ENCODE measurements at places on chromosomes 4 and X.
A peak's percentile ranks its signal among the peaks of the same experiment; 100 is the strongest.

DNA sequence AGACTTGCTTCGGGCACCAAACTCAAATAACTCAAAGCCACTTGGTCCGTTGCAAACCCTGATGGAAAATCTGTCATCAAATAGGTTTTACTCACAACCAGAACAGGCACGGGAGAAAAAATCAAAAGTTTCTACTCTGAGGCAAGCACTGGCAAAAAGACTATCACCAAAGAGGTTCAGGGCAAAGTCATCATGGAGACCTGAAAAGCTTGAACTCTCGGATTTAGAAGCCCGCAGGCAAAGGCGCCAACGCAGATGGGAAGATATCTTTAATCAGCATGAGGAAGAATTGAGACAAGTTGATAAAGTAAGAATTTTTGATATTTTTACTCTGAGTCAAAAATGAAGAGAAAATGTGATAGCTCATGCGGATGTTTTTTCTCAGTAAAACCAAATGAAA, 87.2 kb downstream of the NRK start:
- H3K27me3 ChIP-seq = no peaks in the 10 kb centered on the region
- H3K4me3 ChIP-seq = no peak overlapping the region
- no peaks in the 10 kb centered on the region for H3K36me3 ChIP-seq

- H3K27me3 ChIP-seq = peaks cover 7% of the 10 kb centered on the region
- H3K27ac ChIP-seq = no peak within 1 kb of the TSS
- no peaks in the 10 kb centered on the region for H3K36me3 ChIP-seq
- H3K4me3 ChIP-seq = peak within 1 kb of the TSS; percentile 26
- no peaks in the 10 kb centered on the region for H3K4me1 ChIP-seq
These were observed at the start of gene BANK1 for GRCh38 chr4:101790521-101791181. Gene BANK1 (plus strand): TSS chr4:101790730. CDS start chr4:101790881, 151 bp downstream.

GRCh38 chr4:158128540-158128939, 44.3 kb downstream of the GASK1B start:
- H3K4me3 ChIP-seq = no peak overlapping the region
- no peak for DNase-seq

DNA sequence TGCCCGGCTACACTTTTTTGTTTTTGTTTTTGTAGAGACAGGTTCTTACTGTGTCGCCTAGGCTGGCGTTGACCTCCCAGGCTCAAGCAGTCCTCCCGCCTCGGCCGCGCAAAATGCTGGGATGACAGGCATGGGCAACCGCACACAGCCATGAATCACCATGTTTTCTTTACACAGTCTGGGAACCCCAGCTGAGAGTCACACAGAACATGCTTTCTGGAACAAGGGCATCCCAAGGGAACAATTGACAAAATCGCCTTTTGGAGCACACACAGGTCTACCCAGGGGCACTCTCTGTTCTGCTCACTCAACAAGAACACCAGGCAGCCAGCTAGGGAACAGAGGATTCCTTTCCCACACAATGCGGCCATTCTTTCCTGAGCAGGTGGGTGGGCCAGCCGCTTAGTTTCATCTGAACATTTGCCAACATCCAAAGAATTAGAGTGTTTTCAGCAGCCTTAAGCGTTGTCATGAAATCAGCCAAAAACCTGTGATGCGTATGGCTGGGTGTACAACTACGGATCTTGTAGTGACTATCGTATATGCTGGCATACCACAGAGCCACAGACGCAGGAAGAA, 15.7 kb downstream of the PRKX start:
- DNase-seq = peak; percentile 75
- H3K4me3 ChIP-seq = no peak overlapping the region
- no peaks in the 10 kb centered on the region for H3K27me3 ChIP-seq
- no peaks in the 10 kb centered on the region for H3K36me3 ChIP-seq

- no peak overlapping the region for H3K4me3 ChIP-seq
- H3K27me3 ChIP-seq = no peaks in the 10 kb centered on the region
- DNase-seq = peak; percentile 75
- H3K27ac ChIP-seq = peak overlapping the region; percentile 46
These were observed 16.0 kb downstream of the UBA6 start for GRCh38 chr4:67684839-67685531.

DNA sequence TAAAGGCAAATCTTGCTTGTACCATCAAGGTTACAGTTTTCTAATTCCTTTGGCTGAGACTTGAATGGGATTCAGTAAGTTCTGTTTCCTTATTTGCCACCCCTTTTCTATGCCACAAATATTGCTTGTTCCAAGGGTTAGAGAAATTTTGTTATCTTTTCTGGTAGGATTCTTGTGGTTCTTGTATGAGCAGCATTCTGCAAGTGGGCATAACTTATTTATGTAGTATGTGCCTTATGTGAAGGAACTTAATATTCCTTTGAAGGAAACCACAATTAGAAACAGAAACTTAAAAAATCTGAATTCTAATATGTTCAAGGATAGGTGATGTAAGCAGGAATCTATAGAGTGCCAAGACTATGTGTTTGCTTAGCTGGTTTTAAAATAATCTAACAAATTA, 53.1 kb upstream of the TSPAN5 start:
- no peak overlapping the region for H3K4me3 ChIP-seq
- H3K4me1 ChIP-seq = peaks cover 12% of the 10 kb centered on the region
- H3K27ac ChIP-seq = no peak overlapping the region
- H3K36me3 ChIP-seq = peaks cover 4% of the 10 kb centered on the region
- DNase-seq = no peak

- no peaks in the 10 kb centered on the region for H3K27me3 ChIP-seq
- H3K36me3 ChIP-seq = no peaks in the 10 kb centered on the region
- H3K4me3 ChIP-seq = no peak overlapping the region
- H3K4me1 ChIP-seq = peaks cover 9% of the 10 kb centered on the region
- no peak for DNase-seq
These were observed 29.2 kb upstream of the MXD4 start for GRCh38 chr4:2290974-2291704.

- peak overlapping the region; percentile 96 for H3K27ac ChIP-seq
- DNase-seq = peak; percentile 78
- H3K27me3 ChIP-seq = no peaks in the 10 kb centered on the region
- no peaks in the 10 kb centered on the region for H3K36me3 ChIP-seq
- peaks cover 27% of the 10 kb centered on the region for H3K4me1 ChIP-seq
- H3K4me3 ChIP-seq = peak overlapping the region; percentile 99
These were observed 433 bp downstream of the MMAA start for GRCh38 chr4:145619639-145619996.

DNA sequence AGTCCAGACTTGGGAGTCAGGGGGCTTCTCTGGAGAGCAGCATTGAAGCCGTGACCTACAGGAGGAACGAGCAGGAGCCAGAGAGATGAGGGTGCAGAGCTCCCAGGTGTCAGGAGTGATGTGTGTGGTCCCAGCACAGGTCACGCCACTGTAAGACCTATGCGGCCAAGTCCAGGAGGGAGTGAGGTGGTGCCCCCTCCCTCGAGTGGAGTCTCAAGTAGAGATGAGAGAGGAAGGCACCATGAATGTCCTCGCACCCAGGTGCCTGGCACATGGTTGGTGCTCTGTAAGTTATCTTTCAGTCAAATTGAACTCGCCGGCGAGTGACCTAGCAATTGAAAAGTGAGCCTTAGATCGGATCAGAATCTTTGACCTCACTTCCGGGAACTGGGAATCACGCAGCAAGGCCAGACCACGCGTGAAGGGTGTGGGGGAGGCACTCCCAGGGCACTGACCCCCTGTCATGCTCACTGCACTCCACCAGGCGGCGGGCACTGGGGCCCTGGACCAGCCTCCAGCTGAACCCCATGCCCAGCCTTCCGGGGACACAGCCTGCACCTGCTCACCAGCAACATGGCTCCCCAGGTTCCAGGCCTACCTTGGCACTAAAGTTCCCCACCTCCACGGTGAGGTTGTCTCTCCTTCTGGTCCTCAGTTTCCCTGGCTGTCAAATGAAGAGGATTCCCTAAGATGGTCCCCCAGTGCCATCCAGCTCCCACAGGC, 127.4 kb downstream of the HMX1 start:
- H3K36me3 ChIP-seq = no peaks in the 10 kb centered on the region
- DNase-seq = no peak
- no peaks in the 10 kb centered on the region for H3K4me1 ChIP-seq
- H3K4me3 ChIP-seq = no peak overlapping the region
- peaks cover 4% of the 10 kb centered on the region for H3K27me3 ChIP-seq

DNA sequence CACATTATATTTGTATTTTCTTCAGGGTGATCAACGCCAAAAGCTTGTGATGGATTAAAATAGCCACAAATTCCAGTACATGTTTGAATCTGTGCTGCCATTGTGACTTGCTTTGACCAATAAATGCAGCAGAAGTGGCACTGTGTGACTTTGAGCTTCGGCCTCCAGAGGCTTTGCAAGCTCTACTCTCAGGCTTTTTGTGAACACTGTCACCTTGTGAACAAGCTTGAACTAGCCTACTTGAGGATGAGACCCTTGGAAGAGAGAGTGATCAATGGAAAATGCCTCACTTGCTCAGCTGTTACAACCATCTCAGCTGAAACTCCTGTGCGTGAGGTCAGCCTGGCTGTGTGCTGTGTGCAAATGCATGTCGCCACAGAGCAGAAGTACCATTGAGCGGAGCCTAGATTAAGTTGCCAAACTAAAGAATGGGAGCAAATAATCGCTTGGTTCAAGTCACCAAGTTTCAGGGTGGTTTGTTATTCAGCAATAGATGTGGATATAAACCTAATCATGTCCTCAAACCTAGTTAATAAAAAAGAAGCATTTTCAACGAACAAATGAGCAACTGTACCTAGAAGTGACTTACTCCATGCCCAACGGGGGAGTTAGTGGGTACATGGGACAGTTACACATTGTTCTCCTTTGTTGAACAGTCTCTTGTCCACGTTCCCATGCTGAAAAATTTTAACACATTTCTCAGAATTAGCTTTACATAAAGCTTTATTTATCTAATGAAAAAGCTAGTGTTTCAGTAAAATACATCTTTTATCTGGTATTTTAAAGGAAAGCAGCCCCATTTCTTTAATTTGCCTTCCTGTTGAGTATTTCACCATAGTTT, 23.5 kb downstream of the NOA1 start:
- H3K4me1 ChIP-seq = peaks cover 5% of the 10 kb centered on the region
- H3K27me3 ChIP-seq = no peaks in the 10 kb centered on the region
- H3K27ac ChIP-seq = no peak overlapping the region
- no peak for DNase-seq
- H3K4me3 ChIP-seq = no peak overlapping the region

- no peaks in the 10 kb centered on the region for H3K27me3 ChIP-seq
- no peak overlapping the region for H3K4me3 ChIP-seq
- H3K27ac ChIP-seq = peak overlapping the region; percentile 41
- no peaks in the 10 kb centered on the region for H3K36me3 ChIP-seq
- H3K4me1 ChIP-seq = peaks cover 16% of the 10 kb centered on the region
These were observed 429.3 kb downstream of the INPP4B start for GRCh38 chr4:142416711-142417275.

DNA sequence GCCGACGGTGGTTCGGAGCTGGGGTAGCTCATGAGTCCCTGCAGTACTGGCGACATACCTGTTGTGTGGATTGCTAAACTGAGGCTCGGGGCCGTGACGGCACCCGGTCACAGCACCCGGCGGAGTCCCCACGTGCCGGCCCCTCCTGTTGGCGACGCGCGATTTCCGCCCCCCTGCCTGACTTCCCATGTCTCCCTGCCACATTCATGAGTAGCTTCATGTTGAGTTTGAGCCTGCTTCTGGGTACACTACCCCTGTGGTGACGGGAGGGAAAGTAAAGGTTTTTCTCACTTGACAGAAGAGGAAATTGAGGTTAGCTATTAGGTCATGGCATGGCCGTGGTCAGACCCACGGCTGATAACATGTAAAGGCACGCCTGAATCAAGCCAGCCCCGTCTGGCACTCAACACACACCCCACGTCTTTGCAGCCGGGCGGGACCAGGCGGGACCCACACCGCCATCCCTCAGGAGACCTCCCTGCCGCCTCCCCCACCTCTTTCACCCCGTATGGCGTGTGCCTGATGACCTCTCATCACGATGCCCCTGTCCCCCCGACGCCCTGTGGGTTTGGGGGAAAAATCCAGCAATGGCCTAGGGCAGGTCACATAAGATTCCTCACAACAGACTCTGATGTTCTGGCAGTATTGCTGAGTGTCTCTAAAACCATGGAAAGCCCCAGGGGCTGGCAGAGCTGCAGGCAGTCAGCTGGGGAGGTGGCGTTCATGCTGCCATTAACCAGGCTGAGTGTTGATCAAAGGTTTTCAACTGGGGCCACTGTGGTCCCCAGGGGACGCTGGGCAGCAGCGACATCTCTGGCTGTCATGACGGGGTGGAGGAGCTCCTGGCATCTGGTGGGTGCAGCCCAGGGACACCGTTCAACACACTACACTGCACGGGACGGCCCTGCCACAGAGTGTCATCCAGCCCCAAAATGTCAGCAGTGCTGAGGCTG, 29.2 kb downstream of the P2RY8 start:
- H3K27ac ChIP-seq = no peak overlapping the region
- H3K27me3 ChIP-seq = no peaks in the 10 kb centered on the region
- H3K36me3 ChIP-seq = no peaks in the 10 kb centered on the region
- H3K4me3 ChIP-seq = no peak overlapping the region

- no peaks in the 10 kb centered on the region for H3K27me3 ChIP-seq
- no peak overlapping the region for H3K4me3 ChIP-seq
- no peak for DNase-seq
These were observed 21.2 kb downstream of the C4orf54 start for GRCh38 chr4:99636422-99636821.

- DNase-seq = no peak
- no peaks in the 10 kb centered on the region for H3K36me3 ChIP-seq
- no peak overlapping the region for H3K4me3 ChIP-seq
- no peaks in the 10 kb centered on the region for H3K4me1 ChIP-seq
These were observed 148.3 kb upstream of the USP38 start for GRCh38 chr4:143036443-143036842.

- no peak overlapping the region for H3K27ac ChIP-seq
- no peak for DNase-seq
- no peaks in the 10 kb centered on the region for H3K27me3 ChIP-seq
- H3K36me3 ChIP-seq = no peaks in the 10 kb centered on the region
These were observed 1025.0 kb upstream of the PCDH10 start for GRCh38 chr4:132123870-132124623.

DNA sequence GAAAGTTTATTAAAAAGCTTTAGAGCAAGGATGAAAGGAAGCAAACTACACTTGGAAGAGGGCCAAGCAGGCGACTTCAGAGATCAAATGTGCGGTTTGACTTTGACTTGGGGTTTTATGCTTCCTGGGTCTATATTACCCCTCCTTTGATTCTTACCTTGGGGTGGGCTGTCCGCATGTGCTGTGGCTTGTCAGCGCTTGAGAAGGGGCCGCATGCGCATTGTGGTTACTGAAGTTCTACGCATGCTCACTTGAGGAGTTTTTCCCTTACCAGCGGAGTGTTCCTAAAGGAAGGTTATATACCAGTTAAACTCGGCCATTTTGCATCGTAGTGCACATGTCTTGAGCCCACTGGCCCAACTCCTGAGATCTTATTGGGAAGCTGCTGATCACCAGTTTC, 9.9 kb downstream of the ZNF157 start:
- H3K27ac ChIP-seq = no peak overlapping the region
- no peaks in the 10 kb centered on the region for H3K4me1 ChIP-seq
- no peak for DNase-seq
- no peaks in the 10 kb centered on the region for H3K27me3 ChIP-seq

DNA sequence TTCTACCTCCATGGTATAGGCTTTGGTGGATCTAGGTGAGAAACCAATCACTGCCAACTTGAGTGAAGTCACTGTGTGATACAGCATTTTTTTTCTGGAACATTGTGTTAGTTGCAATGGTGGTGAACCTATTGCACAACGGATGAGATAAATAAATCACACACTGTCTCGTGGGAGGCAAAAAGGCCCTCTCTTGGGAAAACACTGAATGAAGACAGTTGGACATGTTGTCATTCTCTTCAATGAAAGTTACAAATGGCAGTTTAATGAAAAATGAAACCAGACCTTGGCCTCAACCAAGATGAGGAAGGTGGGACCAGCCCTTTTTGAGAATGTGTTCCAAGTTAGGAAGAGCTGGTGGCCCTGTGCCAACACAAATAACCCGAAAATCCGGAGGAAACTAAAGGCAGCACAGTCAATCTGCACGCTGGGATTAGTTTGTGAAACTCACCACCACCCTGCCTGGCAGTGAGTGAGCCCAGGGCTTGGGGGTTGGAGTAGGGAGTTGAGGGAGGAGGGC, 5.4 kb upstream of the ADGRG2 start:
- no peak for DNase-seq
- H3K36me3 ChIP-seq = no peaks in the 10 kb centered on the region
- no peaks in the 10 kb centered on the region for H3K27me3 ChIP-seq
- no peaks in the 10 kb centered on the region for H3K4me1 ChIP-seq
